ENCODE measurements at places on chromosomes 2 and 18. TPM values are rescaled to one million over a fixed set of nuclear protein-coding genes. Genes with fewer than 3 reads are reported as not detected.
A peak's percentile ranks its signal among the peaks of the same experiment; 100 is the strongest.

DNA sequence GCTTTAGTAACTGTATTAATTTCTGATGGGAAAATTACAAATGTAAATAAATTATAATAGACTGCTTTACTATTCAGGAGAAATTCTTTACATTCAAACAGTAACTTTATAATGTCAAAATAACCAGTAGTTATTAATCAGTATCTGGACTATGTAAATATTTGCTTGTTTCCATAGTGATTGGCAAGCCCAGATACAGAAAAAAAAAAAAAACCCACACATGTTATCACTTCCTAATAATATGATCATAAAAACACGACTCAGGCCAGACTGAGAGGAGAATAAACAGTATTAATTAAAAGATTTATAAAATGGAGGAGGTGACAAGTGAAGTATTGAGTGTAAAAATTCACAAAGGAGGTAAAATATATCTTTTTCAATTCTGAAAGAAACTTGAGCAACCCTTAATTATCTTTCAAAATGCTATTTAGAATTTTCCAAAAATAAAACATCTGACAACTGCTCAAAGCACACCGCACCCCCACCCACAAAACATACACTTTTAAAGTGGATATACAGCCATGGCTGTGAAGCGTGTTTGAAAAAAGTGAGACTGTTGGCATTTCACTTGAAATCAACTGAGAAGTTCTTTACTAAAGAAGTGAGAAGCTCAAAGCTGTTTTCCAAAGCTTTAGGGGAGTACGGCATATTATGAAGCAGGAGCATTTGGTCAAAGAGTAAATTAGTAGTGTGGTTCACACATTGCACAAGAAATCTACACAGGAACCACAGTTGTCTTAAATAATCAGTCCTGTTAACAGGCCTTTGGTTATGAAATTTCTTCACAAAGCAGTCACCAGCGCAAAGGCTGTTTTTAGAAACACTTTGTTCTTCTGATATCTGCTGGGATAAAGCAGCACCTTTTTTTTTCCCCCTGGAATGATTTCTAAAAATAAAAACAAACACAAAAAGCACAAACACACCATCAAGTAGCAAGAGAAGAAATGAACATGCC, 475.8 kb downstream of the TXNL1 start:
- DNase-seq, result peak; percentile 33

Gene PLB1
- total RNA-seq, result 0.90 TPM

DNA sequence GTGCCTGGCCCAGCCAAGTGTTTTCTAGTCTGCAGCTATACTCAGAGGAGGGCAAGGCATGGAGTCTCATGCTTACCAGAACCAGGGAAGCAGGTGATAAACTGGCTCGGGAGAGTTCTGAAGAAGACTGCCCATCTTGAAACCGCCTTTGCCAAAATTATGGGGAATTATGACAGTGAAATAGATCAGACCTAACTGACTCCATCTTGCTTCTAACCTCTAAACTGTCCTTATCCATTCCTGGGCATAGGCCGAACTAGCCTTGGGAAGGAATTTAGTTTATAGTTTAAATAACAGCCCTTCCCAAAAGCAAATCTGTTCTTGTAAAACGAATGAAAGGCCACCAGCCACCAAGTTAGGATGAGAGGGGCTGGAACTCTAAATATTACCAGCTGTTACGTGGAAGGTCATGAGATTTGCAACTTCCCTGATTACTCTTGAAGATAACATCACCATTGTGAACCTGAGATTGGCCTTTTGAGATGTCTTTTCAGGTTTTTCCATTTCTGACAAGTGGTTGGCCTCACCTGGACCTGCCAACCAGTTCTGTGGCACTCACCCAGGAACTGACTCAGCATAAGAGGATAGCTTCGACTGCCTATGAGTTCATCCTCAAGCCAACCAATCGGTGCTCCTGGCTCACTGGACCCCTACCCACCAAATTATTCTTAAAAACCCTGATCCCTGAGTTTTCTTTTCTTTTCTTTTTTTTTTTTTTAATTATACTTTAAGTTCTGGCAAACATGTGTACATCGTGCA, 23.4 kb downstream of the CHCHD5 start:
- no peak for DNase-seq

- no peak for DNase-seq
These were observed 30.3 kb downstream of the RTTN start for GRCh38 chr18:70175216-70175615.

Gene RGPD8
- total RNA-seq, result 4.1 TPM

GRCh38 chr2:67412424-67412823, 15.3 kb downstream of the ETAA1 start:
- DNase-seq, result peak; percentile 8

Gene FLACC1
- 0.56 TPM for total RNA-seq

DNA sequence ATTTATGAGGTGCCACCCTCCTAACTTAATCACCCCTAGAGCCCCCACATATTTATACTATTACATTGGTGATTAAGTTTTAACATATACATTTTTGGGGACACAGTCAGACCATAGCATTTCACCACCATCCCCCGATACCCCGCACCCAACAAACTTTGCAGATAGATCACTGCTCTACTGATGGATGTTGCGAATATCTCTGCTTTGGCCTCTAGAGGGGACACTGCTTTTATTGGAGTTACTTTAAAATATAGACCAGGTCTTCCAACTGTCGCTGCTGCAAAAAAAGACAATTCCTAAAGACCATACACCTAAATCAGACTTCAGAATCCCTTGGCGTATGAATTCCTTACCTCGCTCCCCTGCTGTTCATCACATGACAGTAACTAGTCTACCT, 115.8 kb upstream of the FSHR start:
- DNase-seq, result no peak

Gene PSMA8
- not detected for total RNA-seq

DNA sequence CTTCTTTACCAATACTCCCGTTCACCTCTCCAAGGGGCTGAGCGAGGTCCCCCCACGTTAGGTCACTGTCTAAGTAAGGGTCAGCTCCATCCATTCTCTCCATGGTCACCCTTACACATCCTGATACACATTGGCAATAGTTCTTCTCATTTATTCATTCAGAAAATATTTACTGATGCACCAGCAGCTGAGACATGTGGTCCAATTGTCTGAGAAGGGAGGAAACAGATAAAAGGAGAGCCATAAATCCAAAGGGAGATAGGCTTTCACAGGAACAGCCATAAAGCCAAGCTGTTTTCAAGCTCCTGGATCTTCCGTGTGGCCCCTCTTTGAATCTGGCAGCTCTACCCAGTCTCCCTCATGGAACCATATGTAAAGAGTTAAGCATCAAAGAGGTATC, 121.2 kb downstream of the TXNL1 start:
- no peak for DNase-seq

DNA sequence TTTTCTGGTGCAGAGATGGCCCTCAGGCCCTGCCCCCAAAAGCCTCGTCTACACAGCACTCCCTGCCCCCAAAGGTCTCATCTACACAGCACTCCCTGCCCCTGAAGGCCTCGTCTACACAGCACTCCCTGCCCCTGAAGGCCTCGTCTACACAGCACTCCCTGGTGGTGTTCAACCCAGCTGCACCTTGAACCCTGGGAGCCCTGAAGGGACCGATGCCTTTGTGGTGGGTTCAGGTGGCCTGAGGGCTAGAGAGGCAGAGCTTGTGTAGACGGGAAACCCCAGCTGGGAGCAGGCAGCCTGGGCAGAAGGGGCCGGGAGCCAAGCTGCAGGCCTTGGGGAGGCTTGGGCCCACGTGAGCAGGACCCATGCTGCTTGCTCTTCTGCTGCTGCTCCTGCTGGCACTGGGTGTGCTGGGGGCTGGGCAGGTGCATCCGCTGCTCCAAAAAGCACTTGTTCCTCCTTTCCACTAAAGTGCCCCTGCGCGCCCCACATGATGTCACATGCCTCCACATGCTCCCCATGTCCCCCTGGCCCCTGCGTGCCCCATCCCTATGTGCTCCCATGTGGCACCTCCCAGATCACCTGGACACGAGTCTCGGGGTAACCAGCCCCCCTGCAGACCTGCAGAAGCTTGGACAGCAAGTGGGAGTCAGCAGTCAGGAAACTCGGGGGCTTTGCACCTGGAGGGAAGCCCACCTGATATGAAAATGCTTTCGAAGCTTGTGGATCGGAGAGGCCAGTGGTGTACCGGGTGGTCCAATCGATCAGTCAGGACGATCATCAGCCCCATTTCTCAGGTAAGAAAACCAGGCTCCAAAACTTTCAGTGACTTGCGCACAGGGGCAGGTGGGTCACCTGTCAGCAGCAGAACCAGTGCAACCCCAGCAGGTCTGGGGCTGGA, 94.9 kb upstream of the CTDP1 start:
- no peak for DNase-seq

DNA sequence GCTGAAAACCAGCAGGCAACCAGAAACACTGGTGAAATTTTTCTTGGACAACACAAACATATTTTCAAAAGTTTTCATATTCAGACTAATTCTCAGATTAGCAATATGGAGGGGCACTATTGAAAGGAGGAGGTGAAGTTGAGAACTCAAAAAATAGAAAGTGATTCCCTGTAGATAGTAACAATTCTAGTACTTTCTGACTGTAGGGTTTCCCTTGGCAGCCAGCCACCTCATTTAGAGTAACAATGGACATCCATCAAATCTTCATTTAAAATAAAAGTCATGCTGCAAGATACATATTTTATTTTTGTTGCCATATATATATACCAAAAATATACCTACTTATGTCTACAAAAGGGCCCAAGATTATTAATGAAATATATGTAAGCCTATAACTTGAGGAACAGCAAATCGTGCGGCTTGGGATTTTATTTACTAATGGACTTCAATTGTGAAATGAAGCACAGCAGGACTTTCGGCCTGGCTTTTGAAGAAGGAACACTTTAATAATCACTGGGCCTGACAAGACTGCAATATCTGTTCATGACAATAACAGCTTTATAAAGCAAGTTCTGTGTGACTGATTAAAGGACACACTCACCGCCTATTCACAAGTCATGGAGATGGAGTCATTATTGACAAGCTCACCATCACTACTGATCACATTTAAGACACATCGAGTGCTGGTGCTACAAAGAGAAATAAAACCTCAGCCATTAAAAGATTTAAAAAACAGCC, 6.8 kb upstream of the NR4A2 start:
- no peak for DNase-seq

GRCh38 chr18:7116792-7117389, 706 bp downstream of the LAMA1 start:
- DNase-seq, result no peak

Gene CAPN14
- under 0.01 TPM for total RNA-seq

- DNase-seq, result no peak
These were observed 132.2 kb downstream of the SEPTIN10 start for GRCh38 chr2:109481599-109481998.

Gene TTR
- not detected for total RNA-seq

Gene CYP26B1
- not detected for total RNA-seq

Gene OTOS
- not detected for total RNA-seq

DNA sequence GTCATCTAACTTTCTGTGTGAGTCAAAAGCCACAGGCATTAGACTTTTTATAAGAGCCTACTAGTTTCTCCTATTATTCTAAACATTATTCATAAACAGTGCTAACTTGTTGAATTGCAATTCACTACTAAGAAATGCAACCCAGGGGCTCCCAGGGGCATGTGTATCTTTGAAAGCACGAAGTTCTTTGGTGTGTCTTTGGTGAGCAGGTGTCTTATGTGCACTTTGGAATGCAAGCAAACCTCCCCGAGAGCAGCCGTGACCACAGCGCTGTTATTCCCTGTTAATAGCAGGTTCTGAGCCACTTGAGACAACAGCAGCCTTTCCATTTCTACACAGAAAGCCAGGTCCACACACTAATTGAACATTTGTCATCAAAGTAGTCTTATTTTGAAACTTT, 123.5 kb downstream of the PRKRA start:
- DNase-seq, result peak; percentile 64

GRCh38 chr2:152304836-152305235, 30.1 kb upstream of the FMNL2 start:
- DNase-seq, result no peak

Gene PNO1
- 14.7 TPM for total RNA-seq

DNA sequence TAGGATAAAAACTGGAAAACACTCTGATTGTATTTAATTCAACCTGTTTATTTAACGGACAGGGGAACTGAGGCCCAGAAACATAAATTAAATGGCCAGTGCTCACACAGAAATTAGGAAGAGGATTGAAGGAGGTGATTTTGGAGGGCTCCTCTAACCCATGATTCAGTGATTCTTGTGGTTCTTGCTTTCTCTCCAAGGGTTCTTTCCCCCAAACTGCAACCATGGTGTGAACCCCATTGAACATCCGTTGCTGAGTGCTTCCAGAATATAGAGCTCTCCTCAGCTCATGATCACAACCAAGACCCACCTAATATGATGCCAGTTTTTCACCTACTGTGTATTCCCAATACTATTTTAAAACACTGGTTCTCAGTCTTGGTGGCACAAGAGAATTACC, 41.4 kb downstream of the BMP10 start:
- DNase-seq, result no peak

- no peak for DNase-seq
These were observed 230.8 kb downstream of the ATAD2B start for GRCh38 chr2:23695890-23696751.

Gene SLC11A1
- under 0.01 TPM for total RNA-seq

GRCh38 chr2:46966576-46966975, 51.0 kb upstream of the MCFD2 start:
- DNase-seq, result no peak

DNA sequence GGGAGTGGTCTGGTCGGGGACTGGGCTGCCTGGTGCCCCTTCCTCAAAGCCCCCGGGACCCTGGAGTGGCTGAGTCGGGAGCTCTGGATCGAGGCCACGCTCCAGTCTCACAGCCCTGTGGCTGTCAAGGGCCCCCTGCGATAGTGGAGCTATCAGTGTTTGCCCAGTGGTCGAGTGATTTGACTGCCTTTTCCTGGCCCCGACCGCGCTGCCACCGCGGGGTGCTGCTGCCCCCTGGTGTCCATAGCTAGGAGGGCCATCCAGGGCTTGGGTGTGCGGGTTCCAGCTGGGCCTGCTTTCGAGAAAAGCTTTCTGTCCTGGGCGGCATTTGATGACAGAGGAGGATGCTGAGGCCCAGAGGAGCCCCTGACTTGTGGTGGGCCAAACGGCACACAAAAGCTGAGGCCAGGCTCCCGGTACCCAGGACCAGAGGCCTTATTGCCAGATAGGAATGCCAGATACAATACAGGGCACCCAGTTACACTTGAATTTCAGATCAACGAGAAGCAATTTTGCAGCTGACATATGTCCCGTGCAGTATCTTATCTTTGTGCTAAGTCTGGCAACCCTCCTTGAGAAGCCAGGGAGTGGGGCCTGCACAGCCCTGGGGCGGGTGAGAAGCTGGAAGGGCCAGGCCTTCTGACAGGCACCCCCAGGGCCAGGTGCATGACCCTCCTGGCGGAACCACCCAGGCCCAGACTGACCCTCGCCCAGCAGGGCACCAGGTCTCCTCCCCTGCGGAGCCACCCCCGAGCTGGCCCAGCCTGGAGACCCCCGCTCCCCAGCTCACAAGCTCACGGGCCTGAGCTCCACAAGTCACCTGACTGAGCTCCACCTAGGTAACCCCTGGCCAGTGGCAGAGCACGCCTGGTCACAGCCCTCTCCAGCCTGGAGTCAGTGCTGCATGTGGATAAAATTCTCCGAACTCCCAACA, 13.0 kb downstream of the ODC1 start:
- DNase-seq, result peak; percentile 52

Gene IGFBP5
- 392 TPM for total RNA-seq

All from IMR-90 (cell line).